ENCODE measurements at places on chromosomes 7 and 10.

DNA sequence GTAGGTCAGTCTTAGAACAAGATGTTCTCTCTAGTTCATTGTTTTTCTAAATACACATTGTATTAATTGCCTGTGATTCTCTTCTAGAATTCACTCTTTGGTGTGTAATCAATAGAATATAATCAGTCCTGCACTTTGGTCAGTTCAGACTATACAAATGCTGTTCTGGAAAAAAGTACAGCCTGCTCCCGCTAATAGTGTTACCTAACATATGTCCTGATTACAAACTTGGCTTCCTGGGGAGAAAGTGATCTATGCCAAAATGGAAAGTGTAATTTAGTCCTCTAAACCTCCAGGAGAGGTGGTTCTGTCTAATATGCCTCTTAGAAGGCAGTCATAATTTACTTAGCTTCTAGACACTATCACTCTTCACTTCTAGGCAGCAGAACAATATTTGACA lies 215.5 kb downstream of the SEMA3D start:
- no peak for DNase-seq

DNA sequence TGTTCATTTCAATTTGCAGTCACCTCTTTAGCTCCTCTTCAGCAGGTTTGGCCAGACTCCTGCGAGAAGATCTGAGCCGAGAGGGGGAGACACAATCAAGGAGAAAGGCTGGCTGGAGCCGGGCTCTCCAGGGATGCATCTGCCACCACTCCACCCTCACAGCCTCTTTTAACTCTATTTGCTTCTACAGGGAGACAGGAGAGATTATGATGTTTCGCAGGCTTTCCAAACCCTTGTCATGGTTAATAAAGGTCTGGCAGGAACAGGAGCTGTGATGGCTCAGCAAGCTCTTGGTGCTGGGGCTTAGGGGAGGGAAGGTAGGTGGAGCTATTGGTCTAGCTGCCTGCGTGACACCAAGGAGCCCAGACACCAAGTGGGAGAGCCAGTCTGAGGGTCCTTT lies 448.1 kb upstream of the PODXL start:
- no peak for DNase-seq

DNA sequence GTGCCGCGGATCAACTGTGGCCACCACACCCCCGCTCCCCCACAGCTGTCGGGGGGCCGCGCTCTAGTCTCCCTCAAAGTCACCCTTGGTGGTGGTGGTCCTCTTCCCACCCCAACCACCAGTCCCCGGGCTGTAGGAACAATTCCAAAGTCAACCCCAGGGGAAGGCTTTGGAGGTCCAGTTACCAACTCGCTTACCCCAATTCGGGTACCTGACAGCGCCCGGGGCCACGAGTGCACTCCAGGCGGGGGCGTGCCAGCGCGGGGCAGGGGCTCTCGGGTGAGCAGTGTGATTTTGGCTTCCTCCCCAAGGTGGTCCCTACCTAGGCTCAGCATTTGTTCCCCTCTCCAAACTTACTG lies 584 bp upstream of the ZMIZ1 start:
- no peak for DNase-seq

DNA sequence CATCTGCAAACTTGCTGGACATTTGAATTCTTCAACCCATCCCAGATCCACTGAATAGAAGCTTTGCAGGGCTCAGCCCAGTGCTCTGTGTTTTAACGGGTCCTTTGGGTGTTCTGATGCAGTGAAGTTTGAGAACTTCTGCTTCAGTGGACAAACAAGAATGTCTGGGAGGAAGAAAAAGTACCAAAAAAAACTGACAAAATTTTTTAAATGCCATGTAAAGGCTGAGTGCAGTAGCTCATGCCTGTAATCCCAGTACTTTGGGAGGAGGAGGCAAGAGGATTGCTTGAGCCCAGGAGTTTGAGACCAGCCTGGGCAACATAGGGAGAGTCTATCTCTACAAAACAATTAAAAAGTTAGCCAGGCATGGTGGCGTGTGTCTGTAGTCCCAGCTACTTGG lies 51.8 kb upstream of the FRMD4A start:
- DNase-seq: no peak

GRCh38 chr7:111758332-111758731 lies 196.0 kb upstream of the IMMP2L start:
- no peak for DNase-seq

- DNase-seq: no peak
Measured at GRCh38 chr7:99514050-99514449, 9.6 kb downstream of the ZKSCAN5 start.

DNA sequence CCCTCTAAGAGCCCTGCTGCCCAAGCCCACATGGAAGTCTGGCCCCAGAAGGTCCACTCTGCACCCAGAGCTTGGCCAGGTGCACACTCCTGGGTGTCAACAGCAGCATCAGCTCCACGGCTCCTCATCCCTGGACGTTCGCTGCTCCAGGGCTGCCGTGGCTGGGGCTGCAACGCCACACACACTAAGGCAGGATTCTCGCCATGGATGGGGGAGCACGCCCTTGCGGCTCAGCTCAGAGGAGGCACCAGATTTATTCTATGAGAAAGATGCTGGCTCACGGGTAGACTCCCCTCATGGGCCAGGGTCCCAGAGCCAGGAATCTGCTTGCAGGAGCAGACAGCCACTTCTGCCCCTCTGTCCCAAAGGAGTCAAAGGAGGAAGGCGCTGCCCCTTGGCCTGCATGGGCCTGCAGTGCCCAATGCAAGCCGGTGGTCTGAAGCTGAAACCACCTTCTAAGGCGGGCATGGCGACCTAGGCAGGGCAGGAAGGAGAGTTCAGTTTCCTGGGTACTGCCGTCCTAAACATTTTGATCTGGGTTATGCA lies 42.1 kb downstream of the CFAP46 start:
- DNase-seq: no peak

- no peak for DNase-seq
Measured at GRCh38 chr7:135769005-135769802, 20.6 kb upstream of the FAM180A start.
